Activated naive CD8-positive, alpha-beta T cell treated with anti-CD3 and anti-CD28 coated beads, Interleukin-2, amount 50 U/mL, for 16 hours (primary cell): ENCODE measurements at places on chromosomes 3 and 15.

DNA sequence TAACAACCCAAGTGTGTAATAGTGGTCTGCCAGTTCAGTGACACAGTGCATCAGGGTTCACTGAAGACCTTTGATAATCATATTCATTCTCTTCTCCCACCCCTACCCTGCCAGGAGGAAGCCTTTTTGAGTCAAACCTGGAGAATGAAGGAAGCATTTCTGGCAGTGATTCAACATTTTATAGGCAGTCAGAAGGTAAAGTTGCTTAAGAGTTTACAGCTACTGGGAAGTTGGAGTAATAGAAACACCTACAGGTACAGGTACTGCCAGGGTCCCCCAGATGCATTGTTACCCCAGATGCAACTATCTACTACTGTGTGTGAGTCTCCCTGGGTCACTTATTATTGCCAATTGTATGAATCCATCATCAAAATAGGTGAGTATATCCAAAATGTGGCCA lies 146.9 kb upstream of the EIF1B start:
- DNase-seq: no peak

DNA sequence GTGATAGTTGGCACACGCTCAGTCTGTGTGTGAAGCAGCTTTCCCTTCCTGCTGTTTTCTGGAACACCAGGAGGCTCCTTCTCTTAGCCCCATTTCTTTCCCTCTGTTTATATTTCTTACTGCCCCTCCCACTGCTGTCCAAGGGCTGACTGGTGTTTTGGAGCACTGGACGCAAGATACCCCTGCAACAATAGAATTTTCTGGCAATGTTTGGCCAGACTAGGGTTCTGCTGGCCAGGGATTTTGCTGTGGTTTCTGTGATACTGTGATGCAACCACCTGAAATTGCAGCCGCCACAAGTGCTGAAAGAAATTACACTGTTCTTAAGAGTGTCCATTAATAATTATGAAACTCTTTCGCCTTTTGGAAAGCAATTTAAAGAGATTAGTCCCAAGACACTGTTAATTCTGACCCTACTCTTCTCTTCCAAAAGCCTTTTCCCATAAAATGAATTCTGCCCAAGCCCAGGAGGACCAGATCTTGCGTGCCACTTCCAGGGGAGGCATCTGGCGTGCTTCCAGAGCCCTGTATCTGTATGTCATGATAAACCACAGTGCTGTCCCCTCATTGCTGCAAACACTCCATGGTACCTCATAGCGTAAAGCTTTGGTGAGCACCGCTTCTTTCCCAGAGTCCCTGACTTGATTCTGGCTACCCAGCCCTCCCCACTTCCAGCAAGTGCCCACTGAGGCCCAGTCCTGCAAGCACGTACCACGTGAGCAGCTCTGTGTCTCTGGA lies 159.4 kb upstream of the CHRM5 start:
- DNase-seq: no peak

GRCh38 chr3:177314897-177315296 lies 117.6 kb upstream of the TBL1XR1 start:
- no peak for DNase-seq

- DNase-seq: no peak
Observed at GRCh38 chr3:40104441-40104840, 205.1 kb upstream of the EIF1B start.

DNA sequence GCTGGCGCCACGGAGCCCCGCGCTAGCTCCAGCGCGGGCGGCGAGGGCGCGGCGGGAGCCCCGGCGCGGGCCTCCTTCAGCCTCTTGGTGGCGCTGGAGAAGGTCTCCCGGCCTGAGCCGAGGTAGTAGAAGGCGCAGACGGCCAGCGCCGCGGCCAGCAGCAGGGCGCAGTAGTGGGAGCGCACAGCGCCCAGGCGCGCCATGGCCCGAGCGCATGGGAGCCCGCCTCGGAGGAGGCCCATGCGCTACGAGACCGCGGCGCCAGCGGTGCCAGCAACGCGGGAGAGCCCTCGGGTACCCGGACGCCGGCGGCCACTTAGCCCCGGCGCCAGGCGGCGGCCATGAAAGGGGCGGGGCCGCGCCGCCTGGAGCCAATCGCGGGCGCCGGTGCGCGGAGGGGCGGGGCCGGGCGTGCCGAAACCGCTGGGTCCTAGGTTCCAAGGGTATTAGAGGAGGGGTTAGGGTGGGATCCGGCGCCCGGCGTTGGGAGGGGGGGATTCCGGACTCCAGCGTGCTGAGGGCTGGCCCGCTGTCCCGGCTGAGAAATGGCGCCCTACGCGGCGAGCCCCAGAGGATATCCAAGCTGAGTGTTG lies at the start of gene XXYLT1:
XXYLT1 (minus strand) TSS at position 343 of the 593 bp plus-strand sequence; CDS start at position 242, 101 bp downstream.
- DNase-seq: peak; percentile 79

DNA sequence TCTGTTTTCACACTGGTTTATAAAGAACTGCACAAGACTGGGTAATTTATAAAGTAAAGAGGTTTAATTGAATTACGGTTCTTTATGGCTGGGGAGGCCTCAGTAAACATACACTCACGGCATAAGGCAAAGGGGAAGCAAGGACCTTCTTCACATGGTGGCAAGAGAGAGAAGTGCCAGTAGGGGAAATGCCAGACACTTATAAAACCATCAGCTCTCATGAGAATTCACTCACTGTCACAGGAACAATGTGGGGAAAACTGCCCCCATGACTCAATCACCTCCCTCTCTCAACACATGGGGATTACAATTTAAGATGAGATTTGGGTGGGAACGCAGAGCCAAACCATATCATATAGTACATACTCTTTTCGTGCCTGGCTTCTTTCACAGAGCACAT lies 42.4 kb downstream of the MAP2K1 start:
- no peak for DNase-seq

GRCh38 chr3:181917027-181917426 lies 205.3 kb downstream of the SOX2 start:
- DNase-seq: no peak

GRCh38 chr15:90360746-90361145 lies 8.7 kb downstream of the ZNF774 start:
- DNase-seq: no peak

DNA sequence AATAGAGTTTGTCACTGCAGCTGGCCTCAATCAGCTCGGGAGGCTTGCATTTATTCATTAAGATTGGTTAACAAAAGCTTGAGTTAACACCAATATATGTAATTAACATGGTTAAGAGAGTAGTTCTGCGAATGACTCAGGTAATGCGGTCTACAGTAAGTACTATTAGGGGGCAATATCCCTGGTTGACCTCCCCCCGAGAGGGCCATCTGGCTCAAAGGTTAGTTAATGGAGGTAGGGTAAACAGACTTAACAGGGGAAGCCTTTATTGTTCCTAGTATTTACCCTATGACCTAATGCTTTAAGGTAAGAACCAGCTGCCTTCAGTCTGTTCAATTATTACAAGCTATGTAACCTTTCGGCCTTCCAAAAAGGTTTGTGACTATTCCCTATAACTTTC lies 403.3 kb upstream of the SGO1 start:
- no peak for DNase-seq

DNA sequence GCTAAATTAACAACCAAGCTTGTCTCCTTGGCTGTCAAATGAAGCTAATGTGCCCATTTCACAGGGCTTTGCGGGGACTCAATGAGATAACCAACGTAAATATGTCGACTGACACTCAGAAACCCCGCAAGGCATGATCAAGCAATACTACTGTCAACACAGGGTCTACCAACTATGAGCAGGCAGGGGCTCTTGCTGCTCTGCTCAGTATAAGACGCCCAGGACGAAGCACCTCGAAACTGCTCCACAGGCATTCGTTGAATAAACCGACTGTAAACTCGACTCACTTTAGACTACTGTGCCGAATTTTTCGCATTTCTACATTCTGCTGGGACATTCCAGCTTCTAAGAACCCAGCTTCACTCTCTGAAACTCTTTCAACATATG lies 55.0 kb downstream of the FEZF2 start:
- no peak for DNase-seq

DNA sequence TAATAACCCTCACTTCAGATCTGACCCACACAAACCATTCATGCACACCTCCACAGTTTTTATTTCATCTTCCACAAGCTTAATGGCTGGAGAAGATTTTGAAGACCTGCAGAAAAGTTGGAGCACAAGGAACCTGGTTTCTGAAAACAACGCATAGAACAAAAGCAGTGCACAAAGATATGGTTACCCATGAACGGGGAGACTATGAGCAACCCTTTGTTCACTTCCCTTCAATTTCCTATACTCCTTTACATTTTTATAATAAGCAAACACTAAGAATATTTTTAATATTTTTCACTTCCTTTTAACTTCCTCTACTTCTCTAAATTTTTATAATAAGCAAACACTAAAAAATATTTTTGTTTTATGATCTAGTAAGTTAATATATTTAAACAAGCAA lies 103.5 kb upstream of the UBE2E2 start:
- DNase-seq: no peak

- no peak for DNase-seq
Observed at GRCh38 chr3:149662240-149662887, 4.5 kb upstream of the WWTR1 start.

DNA sequence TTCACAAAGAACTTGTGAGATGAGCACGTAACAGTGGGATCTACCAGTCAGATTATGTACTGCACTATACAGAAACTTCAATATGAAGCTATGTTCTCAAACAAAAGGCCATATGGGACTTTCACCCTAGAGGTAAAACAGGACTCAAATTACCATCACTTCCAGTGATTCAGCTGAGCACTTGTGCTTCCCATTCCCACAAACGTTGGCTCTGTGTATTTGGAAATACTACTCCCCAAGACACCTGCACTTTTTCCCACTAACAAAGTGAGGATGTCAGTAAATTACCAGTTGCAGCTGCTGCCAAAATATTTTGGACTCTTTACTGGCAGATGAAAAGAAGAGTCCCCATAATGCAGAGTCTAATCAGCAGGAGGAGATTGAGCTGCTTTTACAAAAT lies 1570.1 kb downstream of the SI start:
- DNase-seq: no peak

DNA sequence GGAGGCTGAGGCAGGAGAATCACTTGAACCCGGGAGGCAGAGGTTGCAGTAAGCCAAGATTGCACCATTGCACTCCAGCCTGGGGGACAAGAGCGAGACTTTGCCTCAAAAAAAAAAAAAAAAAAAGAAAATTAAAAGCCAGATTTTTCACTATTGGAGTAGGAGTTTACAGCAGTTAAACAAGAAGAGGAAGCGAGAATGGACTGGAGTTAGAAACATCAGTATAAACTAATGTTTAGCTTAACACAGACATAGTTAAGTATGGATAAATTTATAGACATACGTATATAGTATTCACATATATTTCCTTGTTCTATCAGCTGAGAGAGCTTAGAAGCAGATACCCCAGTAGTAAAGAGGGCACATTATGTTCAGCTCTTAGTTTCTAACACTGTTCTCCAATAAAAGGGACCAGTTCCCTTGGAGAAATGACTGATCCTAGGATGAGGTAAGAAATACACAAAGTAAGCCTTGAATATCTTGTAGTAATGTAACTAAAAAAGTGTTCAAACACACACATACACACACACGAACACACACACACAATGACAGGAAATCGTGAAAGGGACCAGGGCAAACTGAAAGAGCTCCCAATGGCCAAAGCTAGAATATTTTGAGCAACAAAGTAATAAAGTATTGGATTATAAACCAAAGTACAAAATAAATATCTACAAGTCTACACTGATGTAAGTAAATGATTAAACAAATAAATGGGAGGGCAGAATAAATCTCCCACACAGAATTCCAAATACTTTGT lies 25.1 kb downstream of the PIK3CB start:
- DNase-seq: no peak

DNA sequence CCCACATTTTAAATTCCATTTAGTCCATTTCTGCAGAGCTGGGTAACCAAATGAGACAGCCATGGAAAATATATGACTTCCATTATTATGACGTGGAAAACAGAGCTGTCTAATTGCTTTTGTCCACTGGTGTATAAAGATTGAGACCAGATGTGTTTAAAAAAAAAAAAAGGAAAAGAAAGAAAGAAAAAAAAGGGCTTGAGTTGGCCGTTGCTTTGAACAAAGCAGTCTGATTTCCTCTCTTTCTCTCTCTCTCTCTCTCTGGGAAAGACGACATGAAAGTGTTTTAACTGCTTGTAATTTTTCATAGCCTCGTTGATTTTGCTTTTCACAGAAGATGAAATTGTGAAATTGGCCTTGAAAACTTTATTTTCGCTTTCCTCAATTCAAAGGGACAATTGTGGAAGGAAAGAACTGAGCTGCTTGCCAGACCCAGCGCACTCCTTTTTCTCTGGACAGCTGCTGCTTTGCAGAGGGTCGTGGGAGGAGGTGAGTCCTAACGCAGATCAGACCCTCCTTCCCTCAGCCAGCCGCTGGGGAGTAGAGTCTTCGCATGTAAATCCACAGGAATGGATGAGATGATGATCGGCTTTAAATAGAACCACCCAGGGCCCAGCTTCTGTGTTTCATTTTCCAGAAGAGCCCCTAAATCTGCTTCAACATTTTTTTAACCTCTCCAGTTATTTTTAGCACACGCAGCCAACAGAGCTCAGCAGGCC lies 42.8 kb upstream of the UBE2E1 start:
- DNase-seq: no peak

- DNase-seq: no peak
Observed at GRCh38 chr3:185744997-185745843, 79.6 kb downstream of the IGF2BP2 start.

- DNase-seq: no peak
Observed at GRCh38 chr3:189272500-189273119, 100.8 kb downstream of the TPRG1 start.

DNA sequence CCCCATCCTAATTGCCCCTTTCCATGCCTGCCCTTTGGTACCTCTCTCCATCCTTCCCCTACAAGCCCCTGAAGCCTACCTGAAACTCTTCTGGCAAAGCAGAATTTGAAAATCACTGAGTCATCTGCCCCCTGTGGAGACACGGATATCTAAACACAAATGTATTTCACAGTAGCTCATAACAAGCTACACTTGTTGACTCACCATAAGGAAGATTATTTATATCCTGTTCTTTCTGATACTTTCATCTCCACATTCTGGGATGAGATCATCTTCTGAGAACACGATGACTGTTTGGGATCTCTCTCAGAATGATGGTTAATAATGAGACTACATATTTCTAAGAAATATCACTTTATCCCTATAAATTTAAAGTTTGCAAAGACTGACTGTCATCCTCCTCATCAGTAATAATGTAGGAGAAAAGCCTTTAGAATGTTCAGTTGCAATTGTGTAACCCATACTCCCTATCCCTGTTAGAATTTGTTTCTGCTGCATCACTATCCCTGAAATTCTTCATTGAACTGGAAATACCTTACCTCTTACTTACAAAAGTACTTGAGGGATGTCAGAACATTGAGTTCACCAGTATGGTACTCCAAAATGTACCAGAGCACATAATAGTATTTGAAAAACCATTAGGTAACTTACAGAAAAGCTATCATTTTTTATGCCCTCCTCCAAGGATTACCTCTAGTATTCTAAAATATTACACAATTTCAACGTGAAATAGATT lies 116.1 kb upstream of the IL12A start:
- DNase-seq: no peak
